ENCODE measurements at places on chromosomes 2 and 18.

- DNase-seq, result no peak
These were observed 310.4 kb downstream of the MTX2 start for GRCh38 chr2:176579608-176580007.

- DNase-seq, result no peak
These were observed 38.4 kb downstream of the CREG2 start for GRCh38 chr2:101348883-101349282.

GRCh38 chr2:208782097-208782496 lies 375.5 kb downstream of the PTH2R start:
- DNase-seq, result no peak

- DNase-seq, result no peak
These were observed 332.4 kb downstream of the GULP1 start for GRCh38 chr2:188623995-188624643.

DNA sequence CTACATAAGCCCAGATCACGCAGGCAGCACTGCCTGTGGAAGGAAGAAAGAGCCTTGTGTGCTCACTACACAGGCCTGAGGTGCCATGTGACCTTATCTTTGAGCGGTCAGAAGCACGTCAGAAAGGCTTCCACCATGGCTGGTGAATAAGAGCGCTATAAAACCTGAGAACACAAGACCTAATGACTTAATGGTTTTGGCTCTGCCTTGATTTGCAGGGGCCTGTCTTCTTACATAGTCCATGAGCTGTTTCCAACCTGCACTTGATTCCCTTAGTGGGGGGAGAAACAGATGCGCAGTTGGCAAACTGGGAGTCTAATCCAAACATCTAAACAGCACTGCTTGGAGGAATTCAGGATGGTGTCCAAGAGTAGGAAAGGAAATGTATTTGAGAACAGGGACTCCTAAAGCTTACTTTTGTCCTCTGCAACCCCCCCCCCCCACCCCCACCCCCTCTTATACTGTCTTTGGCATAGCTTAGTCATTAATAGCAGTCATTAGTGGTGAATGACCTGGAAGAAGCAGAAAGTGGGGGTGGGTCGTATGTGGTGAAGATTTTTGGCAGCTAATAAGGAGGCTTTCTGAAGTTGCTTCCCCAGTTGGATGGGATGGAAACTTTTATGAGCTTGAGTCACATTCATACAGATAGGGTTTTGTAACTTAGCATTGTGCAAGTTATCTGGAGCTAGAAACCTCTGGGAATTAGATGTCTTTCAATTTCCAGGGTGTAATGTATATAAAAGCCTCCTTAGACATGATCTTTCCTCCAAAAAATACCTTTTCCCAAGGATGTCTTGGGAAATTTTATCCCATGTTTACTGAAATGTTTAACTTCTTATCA lies 454.1 kb downstream of the MEIS1 start:
- DNase-seq, result no peak

DNA sequence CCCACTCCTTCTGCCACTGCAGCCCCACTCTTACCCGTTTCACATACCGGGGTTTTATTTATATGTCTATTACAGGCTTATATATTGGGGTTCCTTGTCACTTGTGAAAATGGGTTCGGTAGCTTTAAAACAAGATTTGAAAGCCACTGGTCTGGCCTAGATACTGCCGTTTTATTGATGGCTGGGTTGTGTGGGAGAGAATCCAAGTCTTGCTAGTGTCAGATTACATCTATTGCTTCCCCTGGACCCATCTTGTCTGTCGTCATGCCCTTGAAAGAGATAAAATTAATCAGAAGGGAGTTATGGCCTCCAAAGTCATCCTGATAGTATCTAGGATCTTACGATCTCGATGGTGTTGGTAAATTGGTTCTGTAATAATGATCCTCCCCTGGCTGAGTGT lies 79.4 kb downstream of the EIPR1 start:
- no peak for DNase-seq

DNA sequence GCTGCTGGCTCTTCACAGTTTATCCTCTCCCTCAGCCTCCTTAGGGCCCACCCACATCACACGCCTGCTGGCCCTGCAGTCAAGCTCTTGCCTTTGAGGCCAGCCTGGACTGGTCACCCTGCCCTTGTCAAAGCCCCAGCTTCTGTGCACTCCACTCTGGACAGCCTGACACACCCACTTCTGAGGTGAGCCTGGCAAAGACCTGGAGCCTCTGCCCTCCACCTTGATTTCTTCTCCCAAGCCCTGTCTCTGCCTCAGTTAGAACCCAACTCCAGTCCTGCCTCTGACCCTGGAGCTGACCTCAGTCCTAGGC lies 37.0 kb upstream of the TAF1B start:
- no peak for DNase-seq

- no peak for DNase-seq
These were observed 6.3 kb downstream of the TMEM127 start for GRCh38 chr2:96259497-96259921.

- no peak for DNase-seq
These were observed 236.7 kb downstream of the TCF4 start for GRCh38 chr18:55351241-55351691.

- no peak for DNase-seq
These were observed 95.0 kb downstream of the MAPK4 start for GRCh38 chr18:50654658-50655550.

DNA sequence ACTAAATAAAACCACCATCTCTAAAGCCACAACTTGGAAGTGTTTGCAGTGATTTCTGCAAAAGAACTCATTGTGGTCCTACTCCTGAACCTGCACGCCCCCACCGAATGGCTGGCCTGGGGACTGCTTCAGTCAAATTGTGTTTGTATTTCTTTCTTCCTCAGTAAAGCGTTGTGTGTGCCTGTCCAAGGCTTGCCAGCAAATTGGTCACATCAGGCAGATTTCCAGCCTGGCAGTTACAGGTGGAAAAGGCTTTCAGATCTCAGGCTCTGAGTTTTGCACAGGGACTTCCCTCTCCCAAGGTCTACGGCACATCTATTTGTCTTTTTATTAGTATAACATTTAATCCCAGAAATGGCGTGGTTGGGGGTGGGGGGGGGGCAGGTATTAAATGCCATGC lies 54.0 kb upstream of the NOSTRIN start:
- DNase-seq, result no peak

- DNase-seq, result no peak
These were observed 142.8 kb downstream of the ACTR3 start for GRCh38 chr2:114032705-114033104.

DNA sequence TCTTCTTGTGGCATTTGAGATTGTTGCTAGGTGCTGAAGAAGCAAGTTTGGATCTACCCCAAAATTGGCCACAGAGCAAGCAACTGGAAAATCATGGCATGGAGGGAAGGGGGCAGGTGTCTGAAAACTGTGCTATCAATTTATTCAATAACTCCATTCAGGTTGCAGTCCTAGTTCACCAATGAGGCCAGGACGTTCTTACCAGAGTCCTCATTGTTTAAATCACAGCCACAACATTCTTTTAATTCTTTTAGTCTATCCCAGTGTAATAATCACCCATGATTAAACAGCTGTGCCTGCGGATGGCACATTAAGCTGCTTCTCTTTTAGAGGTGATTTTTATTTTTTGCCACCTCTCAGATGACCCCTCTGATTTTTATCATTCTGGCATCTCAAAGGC lies 103.5 kb downstream of the ANKRD44 start:
- DNase-seq, result no peak

- DNase-seq, result no peak
These were observed 33.8 kb upstream of the DNAJC10 start for GRCh38 chr2:182682210-182682609.

GRCh38 chr18:41695441-41695840 lies 259.6 kb upstream of the PIK3C3 start:
- DNase-seq, result no peak

DNA sequence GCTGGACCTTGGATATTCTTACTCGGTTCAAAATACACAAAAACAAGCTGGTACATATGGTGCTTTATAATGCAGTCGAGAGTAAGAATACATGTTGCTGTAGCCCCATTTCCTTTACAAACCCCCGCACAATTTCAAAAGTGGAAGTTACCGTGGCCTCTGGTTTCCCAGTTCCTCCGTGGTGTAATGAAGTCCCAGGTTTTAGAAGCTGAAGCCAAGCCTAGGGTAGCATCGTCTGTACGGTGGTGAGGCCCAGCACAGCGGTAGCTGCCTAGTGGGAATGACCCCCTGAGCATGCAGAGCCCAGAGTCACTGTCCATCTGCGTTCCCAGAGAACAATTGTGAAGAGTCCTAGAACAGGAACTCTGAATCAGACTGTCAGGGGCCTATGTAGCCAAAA lies 171.8 kb downstream of the ASXL3 start:
- DNase-seq, result no peak

GRCh38 chr2:189153619-189154018 lies 25.9 kb downstream of the COL5A2 start:
- DNase-seq, result no peak

DNA sequence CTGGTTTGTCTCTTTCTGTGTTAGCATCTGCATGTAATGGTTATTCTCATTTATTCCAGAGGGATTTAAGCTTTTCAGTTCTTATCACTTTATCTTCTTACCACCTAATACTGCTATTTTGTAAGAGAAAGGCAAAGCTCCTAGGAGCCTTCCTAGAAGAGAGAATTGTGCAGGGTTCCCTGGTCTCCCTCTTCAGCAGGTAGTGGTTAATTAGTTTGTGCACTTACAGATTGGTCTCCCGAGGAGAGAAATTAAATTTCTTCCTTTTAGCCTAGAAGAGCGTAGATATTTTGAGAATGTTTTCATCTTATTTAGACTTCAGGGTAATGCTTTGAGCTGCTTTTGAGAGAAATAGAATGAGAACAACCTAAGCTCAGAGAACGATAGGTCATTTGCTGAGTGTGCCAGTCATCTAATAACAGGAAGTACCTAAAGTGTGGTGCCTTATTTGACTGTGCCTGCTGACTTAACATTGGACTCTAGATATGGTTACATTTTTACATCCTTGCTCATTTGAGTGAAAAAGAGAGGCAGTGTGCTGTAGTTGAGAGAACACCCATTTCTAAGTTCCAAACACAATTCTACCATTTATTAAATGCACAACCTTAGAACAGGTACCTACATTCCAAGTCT lies 651.4 kb downstream of the STK39 start:
- no peak for DNase-seq

DNA sequence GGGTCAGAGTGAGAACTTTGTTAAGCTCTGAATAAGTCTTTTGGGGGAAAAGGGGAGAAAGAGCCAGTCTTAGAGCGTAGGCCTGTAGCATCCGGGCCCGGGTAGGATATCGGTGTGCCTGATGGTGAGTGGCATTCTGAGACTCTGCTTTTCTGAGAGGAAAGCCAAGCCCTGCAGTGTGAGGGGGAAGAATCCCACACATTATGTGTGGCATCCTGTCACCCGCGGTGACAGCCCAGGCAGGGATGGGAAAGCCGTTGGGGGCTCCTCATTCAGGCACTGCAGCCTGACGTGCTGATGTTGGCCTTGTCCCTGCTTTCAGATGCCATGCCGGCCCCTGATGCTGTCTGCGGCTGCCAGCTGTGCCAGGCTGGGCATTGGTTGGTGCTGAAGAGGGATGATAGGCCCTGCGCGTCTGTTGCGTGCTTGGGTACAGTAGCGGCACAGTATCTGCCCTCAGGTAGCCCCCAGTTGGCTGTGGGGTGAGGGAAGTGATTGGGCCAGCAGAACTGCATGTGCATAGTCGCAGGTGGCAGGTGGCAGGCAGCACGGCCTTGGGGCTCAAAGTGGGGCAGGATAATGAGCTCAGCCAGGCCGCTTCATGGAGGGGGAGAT lies 37.6 kb downstream of the GLI2 start:
- no peak for DNase-seq

DNA sequence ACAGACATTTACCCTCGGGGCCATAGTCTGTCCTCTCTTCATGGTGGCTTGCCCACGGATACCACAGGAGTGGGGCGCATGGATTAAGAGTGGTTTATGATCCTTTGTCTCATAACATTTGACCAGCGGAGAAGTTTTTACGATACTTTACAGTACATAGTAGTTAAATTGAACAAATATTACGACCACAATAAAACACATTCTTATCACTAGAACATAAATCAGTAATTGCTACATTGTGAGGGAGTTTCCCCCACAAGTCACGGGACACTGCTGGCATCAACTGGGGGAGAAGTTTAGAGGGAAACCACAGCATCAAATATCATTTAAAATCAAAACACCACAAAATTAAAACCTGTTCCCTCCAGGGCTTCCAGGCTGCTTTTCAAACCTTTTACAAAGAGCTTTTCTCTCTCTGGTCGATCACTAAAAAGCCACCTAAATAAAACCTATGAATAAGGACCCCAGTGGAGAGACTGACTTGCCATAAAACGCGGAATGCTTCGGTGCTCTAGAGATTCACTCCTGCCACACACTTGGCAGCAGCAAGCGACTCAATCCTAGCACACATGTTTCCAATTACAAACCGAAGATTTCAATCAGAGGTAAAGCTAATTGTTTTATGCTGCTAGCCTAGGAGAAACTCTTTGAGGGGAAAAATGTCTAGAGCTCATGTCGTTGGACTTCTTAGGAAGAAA lies 173.7 kb upstream of the HNRNPA3 start:
- no peak for DNase-seq

GRCh38 chr2:177273408-177273807 lies 8.9 kb upstream of the NFE2L2 start:
- DNase-seq, result no peak

DNA sequence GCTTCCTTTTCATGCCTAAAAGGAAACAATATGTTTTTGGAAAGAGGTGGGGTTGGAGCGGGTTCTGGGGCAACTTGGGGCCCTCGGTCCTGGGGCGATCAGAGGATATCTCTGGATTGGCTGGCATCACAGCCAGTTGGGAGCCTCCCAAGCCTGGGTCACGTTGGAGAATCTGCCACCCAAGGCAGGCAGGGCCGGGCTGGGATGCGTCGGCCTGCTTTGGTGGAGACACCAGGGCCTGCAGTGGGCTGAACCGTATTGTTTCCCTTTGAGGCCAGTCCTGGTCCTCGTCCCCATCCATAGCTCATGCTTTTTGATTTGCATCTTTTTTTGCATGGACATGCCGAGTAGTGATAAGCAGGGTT lies 235.8 kb downstream of the ATAD2B start:
- no peak for DNase-seq

- no peak for DNase-seq
These were observed 46.8 kb upstream of the ANKRD62 start for GRCh38 chr18:12046751-12047335.

DNA sequence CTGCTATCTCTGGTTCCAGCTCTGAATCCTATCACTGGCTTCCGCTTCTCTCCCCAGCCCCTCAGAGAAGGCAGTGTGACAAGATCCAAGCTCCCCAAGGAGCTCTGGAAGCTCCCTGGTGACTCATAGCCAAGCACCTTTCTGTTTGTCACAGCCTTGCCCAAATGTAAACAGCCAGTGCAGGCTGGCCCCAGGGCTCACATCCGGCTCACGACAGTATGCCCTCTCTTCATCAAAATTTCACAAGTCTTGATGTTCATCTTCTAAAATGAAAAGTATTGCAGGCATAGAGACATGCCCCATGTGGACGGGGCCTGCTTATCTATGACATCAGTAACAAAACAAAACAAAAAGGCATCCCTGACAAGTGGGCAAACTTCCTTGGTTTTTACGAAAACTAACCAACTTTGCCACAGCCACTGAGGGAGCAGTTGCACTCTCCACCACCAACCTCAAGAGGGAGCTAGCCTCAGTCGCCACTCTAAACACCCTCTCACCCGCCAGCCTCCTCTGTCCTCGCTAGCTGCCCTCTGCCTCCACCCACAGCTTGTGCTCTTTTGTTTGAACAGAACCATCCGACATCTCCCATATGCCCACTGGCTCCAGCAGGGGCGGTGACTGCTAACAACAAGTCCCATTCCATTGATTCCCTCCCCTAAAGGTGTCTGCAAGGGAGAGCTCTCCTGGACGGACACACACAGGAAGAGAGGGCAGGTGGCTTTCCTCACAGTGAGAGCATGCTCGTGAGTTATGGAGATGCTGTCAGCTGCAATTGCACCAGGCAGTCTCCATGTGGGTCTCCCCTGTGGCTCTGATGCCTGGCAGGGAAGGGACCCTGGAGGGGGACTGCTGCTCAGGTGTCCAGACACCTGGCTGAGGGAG lies 71.0 kb upstream of the DAPL1 start:
- DNase-seq, result no peak

Measured in stimulated activated CD4-positive, alpha-beta T cell treated with anti-CD3 and anti-CD28 coated beads, Interleukin-4, amount 100 ng/mL, for 1 hour (primary cell).